NCI-H1694 (cell line): ENCODE measurements at places on chromosomes 4 and X.

- no peak for DNase-seq
These were observed 779 bp upstream of the DDX60L start for GRCh38 chr4:168480931-168481611.

DNA sequence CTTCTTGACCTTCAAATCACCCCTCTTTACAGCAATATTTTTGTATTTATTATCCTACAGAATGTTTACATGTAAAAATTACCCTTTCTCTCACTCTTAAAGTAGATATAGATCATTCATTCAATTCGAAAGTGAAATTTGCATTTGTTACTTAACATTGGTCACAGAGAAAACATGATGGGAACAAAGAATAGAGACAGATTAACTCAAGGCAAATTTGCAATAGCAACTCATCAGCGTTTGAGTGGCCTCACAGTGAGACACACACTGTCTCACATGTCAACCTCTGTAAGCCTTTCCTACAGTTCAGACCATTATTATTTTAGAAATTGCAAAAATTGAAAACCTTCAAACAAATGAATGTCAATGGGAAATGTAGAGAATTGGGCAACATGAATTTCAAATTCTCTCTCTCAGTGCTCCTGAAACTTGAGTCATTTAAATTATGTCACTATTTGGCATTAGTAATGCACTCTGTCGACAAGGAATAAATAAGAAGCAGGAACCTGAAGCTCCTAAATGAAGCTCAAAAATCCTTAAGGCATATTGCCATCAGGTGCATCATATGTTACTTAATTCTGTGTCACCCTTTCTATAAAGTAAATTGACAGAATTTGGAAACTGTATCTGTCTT, 148.3 kb upstream of the ANXA10 start:
- no peak for DNase-seq

GRCh38 chr4:2091990-2092668, 33.0 kb downstream of the NAT8L start:
- no peak for DNase-seq

DNA sequence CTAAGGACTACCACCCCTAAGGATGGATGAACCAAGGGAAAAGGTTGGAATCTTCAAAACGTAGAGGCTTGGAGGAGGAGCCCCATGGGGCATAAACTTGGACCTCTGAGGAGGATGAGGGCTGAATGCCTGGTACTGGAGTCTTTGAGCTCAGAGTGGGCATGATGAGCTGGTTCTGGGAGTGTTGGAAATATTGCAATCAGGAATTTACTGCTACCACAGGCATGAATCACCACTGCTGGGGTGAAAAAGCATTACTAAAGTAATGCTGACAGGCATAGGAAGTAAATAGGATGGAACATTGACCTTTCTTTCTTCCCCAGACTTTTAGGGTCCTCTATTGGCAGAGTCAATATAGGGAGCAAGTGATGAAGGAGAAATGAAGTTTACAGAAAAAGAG, 105.8 kb upstream of the RPS6KA3 start:
- DNase-seq: no peak

DNA sequence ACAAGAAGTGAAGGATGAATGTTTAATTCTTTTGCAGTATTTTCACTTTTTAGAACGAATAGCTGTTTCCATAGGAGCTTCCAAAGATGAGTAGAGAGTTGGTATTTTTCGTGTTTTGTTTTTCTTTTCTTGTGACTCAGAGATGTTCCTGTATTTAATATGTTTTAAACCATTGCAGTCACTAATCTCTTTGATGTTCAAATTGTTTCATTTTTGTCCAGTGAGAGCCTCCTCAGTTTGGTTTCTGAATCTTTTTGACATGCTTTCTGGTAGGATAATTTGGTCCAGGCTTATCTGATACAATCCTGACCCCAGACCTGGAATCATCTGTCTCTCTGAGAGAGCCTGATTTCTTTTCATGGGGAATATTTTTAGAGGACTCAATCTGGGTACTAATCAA, 41.6 kb downstream of the BEX3 start:
- DNase-seq: no peak

DNA sequence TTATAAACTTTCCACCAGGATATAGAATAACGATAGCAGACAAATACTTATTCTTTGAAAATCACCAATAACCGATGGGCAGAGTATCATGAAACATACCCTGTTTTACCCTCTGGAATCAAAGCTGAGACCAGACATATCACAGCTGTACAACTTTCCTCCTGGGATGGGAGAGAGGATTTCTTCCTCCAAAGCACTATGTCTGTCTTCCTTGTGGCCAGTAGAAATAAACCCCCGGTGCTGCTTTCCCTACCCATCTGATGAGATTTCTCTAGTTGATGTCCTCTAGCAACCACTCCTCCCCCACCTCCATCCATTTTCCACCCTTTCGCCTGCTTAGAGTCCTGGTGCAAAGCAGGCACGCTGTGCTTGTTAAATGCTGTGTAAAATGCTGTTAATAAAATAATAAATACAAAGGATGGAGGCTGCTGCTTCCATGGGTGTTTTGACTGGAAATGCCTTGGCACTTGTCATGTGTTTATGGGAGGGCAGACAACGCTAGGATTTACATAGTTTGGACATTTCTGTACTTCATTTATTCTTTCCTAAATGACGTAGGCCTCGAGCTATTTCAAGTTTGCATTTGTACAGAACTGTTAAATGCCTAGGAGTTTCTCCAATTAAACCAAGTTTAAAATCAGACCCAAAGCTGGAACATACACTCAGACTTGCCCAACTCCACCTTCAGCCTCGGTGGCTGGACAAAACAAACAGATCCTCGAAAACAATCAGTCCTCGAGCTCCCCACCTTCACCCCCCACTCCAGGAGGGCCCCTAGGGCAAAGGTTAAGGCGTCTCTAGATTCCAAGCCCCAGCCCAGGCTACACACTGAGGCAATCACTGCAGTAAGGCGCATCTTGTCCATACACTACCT, 10.1 kb downstream of the BCOR start:
- DNase-seq: no peak

DNA sequence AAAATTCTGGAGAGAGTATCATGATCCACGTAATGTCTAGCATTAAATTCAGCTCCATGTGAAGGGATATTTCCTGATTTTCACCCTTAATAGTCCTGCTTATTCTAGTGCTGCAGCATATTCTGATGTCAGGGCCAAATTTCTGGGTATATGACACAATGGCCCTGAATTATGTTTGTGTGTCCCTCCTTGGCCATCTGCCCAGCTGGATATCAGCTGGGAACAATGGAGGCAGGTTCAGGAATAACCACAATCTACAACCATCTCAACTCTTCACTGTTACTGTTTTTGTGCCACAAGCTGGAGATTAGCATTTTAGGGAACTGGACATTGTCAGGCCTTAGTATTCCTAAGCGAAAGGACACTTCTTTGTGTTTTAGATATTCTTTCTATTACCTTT, 3.5 kb downstream of the GLRB start:
- DNase-seq: no peak

DNA sequence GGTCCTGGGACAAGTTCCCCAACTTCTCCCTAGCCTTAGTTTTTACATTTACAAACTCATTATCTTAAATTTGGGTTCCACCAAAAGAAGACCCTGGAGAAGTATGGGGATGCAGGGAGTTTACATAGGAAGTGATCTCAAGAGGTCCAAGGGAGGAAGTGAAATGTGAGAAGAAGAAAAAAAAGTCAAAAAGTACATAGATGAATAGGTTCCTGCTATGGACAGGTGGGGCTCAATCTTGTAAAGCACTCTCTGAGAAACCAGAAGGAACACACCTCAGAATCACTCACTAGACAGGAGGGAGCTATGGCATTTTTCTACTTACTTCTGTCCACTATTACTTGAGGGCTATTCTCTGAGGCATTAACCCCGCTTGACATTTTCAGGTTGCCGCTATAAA, 56.6 kb downstream of the ARHGAP6 start:
- no peak for DNase-seq

DNA sequence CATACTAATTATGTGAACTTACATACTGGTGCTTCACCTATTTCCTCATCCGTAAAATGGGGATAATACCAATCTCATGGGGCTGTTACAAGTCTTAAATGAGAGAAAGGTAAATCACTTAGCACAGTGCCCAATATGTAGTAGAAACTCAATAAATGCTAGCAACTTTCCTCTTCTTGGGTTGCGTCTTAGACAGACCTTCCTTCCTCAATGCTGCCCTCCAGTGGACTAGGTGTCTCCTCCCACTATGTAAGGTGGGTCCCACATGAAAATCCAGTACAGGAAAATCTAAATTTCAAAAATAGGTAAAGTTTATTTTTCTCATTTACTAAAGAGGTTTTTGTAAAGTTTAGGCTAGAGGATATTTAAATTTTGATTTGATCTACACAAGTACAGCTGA, 20.6 kb downstream of the ZDHHC9 start:
- no peak for DNase-seq

DNA sequence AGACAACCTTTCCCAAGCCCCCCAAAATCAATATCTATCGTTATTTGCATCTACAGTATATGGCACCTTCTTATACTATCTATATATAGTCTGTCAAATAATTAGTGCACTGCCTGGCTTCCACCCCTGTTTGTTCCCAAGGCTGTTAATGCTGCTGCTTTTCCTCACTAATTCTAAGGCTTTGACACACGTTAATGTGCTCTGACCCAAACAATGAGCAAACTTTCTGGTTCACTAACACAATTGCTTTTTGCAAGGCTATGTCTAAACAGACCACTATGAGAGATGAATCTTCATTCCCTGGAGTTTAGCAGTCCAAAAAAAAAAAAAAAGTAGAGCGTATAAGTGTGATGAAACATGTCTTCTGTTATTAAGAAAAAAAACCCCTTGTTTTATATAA, 360.9 kb upstream of the AGA start:
- DNase-seq: no peak

DNA sequence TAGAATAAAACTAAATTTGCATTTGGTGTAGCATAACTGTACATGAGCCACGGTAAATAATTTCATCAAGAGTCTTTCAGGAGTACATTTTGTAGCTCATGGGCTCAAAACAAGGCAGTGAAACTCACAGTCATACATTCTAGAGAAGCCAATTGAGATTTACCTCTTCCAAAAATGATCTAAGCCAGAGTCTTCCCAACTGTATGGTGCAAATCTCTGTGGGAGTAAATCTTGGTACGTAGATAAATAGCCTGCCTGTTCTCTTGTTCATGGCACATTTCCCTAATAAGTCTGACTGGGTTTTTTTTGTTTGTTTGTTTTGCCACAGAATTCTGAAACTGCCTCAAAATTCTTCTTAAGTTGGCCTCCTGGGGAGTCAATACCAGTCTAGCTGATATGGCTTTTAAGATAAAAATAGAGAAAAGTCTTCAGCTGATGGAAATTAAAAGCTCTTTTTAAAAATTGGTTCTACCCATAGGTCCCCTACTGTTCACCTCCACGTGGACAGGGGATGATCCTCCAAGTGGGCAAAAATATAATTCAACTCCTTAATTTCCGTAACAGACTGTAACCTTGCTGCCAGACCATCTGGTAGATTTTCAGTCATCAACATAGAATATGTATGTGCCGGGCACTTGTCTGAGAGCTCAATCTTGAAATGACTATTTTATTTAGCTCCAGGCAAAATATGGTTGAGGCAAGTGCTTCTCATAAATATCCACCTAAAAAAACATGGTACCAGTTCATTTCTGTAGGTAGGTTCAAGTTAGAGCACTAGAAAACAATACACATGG, 365.4 kb downstream of the PDHA2 start:
- DNase-seq: no peak

DNA sequence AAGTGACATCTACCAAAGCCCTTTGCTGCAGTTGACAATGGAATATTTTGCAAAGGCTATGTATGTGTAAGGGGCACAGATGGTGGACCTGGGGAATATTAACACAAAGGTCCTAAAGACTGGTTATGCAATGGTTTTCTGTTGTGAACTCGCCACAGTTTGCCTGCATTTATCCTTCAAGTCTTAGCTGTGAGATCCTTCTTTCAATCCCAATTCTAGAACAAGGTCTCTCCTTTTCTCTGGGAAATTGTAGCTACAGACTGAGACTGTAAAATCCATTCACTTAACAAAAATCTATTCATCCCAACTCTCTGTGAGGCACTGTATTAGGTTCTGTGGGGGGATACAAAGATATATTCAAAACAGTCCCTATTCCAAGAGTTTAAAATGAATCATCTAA, 250.4 kb downstream of the GPM6A start:
- DNase-seq: no peak

DNA sequence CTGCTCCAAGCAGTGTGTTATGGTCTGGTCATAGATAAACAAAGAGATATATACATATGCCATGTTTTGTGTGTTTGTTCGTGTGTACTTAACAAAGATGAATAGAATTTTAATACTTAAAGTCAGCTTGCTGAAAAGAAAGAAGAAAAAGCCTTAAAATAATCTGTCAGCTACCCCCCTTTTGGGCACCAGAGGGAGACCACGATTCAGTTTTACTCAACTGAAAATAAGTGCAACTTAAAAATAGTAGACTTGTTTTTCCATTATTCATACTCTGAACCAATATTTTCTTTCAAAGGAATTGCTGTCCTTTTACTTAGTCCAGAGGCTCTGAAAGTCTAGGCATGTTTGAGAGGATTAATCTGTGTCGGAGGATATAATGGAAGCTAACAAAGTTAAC, 181.7 kb upstream of the AGTR2 start:
- DNase-seq: no peak

GRCh38 chr4:39699687-39700409, 1.9 kb downstream of the UBE2K start:
- DNase-seq: no peak

- no peak for DNase-seq
These were observed 268.7 kb upstream of the DKK2 start for GRCh38 chr4:107304699-107305286.

DNA sequence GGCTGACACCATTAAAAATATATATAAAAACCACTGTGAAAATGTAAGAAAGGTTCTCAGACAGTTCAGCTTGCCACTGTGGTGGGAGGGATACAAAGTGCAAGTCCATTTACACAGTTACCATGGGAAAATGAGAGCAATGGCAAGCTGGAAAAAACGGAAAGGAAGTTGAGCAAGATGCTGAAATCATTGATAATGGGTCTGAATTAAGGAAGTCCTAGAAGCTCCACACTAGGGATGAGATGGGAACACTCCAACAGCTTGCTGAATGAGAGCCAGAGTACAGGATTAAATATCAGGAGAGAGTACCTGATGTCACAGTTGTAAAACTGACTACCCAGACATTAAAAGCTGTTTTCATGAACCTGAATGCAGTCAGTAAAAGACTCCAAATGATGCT, 218.6 kb downstream of the PRDM5 start:
- no peak for DNase-seq

GRCh38 chr4:54872261-54872660, 214.5 kb downstream of the KIT start:
- DNase-seq: no peak

GRCh38 chr4:164095313-164096110, 601.0 kb downstream of the TMA16 start:
- no peak for DNase-seq

DNA sequence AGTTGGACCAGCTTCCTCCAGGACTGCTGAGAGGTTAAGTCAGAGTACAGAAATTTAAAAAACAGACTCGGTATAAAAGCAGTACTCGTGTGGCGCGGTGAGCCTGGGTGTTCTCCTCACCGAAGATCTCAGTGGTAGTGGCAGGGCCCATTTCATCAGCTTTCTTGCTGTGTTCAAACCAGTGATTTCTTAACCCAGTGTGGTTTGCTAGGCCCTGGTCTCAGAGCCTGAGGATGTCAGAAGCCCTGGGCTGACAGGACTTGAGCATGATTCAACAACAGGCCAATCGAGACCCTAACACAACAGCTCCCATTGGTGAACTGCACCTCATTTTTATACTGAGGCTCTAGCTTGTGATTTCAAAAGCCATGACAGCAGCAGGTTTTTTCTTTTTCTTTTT, 23.2 kb downstream of the PRIMPOL start:
- DNase-seq: no peak
